ENCODE measurements at places on chromosomes 4 and X.

DNA sequence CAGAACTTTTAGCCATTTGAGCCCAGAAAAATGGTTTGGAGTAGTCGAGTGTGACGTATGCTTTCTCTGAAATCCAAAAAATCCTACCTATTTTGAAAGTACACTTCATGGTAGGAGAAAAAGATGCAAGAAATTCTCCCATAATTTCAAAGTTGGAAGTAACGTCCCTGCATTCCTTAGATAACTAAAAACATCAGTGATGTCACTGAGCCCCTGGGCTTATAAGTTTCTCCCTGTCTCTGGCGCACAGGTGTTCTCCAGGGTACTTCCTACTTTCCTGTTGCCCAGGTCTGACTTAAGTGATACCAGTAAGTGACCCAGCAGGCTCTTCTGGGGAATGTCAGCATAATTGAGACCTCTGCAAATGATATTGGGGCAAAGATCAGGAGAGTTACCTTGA lies 90.5 kb upstream of the WDR1 start:
- DNase-seq: no peak

DNA sequence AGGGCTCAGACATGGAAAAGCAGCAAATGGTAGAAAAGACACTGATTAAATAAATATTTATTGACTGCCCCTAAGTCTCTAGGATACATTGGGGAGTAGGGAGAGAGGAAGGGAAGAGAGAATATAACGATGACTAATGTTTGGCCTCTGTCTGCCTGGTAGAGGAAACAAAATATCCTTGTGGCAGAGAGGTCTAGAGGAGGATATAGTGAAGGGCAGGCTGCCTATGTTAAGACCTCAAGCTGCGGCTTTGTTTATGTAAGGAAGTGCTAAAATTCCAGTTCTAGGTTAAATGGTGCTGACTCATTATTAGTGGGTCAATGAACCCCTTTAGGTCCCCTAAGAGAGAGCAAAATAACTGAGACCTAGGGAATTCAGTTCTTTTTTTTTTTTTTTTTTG lies 427.3 kb upstream of the FTHL17 start:
- DNase-seq: no peak

DNA sequence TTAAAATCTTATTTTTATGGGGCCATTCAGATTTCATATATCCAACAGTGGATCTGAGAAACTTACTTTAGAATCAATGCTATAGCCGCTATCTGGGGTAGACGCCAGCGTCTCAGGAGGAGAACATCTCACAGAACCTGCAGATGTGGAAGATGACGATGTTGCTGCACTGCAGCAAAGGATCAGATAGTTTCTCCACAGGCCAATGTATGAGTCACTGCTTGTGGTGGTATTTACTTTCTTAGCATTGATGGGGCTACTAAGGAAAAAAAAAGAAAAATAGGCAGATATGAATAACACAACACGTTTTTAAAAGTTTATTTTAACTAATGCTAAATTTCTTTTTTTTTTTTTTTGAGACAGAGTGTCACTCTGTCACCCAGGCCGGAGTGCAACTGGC lies 85.9 kb downstream of the ZAR1 start:
- no peak for DNase-seq

GRCh38 chr4:53711926-53712325 lies 120.6 kb upstream of the LNX1 start:
- no peak for DNase-seq

DNA sequence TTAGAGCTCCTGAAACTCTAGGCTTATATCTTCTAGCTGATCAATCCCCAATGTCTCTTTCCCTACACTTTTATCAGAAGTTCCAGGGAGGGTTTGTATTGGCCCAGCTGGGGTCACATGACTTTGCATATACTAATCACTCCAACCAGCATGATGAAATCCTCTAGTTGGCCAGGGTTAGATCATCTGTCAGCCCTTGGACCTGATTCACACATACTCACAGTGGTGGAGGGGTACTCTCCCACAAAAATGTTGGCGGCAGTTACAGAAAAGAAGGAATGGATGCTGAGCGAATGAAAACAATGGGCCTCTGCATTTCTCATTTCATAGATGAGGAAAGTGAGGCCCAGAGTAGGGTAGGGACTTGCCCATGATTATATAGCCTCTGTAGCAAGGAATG lies 151.1 kb downstream of the PJA1 start:
- DNase-seq: no peak

GRCh38 chrX:13276991-13277390 lies 42.9 kb downstream of the ATXN3L start:
- DNase-seq: no peak

GRCh38 chr4:181991369-181992108 lies 251.7 kb upstream of the TENM3 start:
- DNase-seq: no peak

DNA sequence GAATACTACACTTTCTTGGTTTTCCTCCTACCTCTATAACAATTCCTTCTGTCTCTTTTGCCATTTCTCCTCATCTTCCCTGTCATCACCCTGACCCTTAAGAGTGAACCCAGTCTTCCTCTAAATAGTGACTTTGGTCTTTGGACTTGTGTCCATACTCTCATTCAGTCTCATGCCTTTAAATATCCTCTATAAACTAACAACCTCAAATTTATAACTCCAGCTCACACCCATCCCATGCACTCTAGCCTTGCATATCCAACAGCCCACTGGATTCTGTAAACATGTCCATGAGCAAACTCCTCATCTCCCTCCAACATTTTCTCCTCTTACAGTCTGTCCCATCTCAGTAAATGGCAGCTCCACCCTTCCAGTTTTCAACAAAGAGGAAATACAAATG lies 15.0 kb downstream of the BCLAF3 start:
- DNase-seq: no peak

DNA sequence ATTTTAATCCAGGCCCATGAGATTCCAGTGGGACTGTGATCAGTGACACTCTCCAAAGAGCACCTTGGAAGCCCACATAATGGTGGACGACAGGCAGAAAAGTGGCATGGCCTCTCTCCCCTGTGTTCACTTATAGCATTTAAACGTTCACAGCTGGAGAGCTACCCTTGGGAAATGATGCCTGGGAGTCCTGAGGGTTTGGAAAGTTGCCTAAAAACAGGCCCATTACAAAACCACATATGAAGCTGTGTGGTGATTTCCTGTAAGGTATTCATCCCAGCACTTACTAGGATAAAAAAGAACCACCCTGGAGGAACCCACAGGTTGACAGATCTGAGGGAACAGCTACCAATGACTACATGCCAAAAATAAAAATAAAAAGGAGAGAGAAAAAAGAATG lies 193.2 kb downstream of the RASL11B start:
- DNase-seq: no peak

- DNase-seq: no peak
Measured at GRCh38 chr4:8703857-8704495, 111.4 kb downstream of the CPZ start.

GRCh38 chr4:160414496-160414895 lies 1311.6 kb downstream of the RAPGEF2 start:
- DNase-seq: no peak

DNA sequence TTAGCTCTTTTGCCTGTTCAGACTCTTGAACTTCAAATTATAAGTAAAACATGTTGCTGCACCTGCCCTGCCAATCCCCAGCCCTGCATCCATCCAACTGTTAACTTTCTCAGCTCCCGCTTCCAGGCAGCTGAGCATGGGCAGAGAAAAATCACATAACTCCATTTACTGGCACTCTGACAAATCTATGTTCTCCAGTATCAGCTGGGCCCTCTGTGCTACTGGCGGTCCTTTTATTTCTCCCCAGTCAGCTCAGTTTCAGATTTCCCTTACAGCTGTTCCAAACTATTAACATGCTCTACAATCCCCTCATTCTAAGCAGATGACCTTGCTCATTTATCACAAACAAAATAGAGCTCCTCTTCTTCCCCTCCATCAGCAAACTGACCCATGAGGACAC lies 240.4 kb upstream of the TET2 start:
- no peak for DNase-seq

- DNase-seq: no peak
Measured at GRCh38 chr4:75800972-75801371, 76.6 kb downstream of the USO1 start.

- DNase-seq: no peak
Measured at GRCh38 chr4:71941001-71941400, 90.8 kb upstream of the NPFFR2 start.

DNA sequence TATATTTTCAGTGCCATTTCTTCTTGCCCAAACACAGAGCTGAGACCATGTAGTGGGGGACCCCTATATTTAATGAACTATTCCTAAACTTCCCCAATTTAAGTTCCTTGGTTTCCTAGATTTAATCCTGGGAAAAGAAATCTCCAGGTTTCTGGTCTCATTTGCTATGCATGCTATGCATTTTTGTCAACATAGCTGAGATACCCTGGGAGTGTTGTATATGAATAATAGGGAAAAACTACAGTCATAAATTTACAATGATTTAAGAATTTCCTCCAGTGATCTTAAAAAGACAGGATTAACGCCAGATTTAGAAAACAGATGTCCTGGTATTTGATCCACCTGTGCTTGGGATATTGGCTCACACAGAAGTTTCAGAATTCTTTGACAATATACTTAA lies 136.8 kb upstream of the RAPGEF2 start:
- no peak for DNase-seq

- no peak for DNase-seq
Measured at GRCh38 chr4:140969296-140969695, 164.0 kb downstream of the RNF150 start.

DNA sequence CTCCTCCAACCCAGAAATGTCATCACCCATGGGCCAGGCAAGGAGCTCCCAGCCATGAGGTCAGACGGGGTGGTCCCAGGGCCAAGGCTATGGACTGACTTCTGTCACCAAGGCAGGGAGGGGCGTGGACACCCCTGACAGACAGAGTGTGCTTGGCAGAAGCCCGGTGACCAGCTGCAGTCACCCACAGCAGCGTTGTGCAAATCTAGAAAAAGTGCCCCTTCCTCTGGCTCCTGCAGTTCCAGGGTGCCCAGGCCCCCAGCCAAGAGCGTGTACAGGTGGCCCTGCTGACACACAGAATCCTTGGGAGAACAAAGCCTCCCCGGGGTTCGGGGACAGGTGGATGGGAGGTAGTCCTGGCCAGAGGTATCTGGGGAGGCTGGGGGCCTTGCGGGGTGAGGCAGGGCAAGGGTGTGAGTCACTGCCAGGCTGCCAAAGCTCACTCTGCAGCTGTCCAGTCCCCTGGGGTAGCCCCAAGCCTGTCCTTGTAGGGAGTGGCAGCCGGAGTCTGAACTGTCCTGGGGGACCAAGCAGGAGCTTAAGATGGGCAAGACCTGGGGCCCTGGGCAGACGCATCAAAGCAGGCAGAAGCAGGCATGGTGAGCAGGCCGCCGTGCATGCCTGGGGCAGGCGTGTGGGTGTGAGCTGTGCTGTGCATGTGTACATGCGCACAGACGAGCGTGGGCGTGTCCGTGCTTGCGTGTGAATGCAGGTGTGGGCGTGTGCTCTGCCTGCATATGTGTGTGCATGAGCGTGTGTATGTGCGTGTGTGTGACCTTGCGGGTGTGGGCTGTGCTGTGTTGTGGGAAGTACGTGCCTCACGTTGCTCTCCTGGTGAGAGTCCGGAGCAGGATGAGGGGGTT lies 3.3 kb downstream of the MYL5 start:
- no peak for DNase-seq

GRCh38 chr4:90127706-90128345 lies 632 bp downstream of the CCSER1 start:
- DNase-seq: peak; percentile 52

Measured in suppressor macrophage (primary cell).